ENCODE measurements at places on chromosomes 6 and 20.

DNA sequence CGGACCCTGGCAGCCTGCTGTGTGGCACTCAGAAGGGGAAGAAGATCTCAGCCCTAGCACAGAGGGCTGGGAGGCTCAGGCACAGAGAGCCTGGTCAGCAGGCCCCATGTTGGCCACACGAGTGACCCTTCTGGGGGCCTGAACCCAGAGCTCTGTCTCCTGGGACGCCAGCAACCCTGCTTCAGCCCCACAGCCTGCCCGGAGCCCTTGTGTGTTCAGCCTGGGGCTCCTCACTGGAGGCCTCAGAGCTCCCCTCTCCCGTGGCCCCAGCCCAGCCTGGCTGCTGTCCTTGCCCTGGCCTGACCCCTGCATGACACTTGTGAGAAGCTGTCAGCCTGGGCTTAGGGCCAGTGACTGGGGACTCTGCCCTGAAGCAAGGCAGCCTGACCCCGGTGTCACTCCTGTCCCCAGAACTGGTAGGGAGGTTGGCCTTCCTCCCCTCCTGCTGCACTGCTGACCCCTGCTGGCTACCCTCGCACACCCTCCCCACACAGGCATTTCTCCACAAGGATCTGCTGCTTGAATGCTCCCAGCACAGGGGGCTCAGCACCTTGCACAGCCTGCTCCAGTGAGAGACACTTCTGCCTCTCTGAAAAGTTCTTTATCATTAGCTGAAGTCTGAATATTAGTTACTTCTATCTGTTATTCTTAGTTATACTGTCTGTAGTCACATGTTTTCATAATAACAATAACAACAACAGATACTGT, 15.4 kb upstream of the IP6K3 start:
- DNase-seq: peak; percentile 39

GRCh38 chr20:18225632-18226031, 62.7 kb upstream of the ZNF133 start:
- no peak for DNase-seq

GRCh38 chr6:34391473-34391785, 1.0 kb downstream of the NUDT3 start:
- DNase-seq: no peak

DNA sequence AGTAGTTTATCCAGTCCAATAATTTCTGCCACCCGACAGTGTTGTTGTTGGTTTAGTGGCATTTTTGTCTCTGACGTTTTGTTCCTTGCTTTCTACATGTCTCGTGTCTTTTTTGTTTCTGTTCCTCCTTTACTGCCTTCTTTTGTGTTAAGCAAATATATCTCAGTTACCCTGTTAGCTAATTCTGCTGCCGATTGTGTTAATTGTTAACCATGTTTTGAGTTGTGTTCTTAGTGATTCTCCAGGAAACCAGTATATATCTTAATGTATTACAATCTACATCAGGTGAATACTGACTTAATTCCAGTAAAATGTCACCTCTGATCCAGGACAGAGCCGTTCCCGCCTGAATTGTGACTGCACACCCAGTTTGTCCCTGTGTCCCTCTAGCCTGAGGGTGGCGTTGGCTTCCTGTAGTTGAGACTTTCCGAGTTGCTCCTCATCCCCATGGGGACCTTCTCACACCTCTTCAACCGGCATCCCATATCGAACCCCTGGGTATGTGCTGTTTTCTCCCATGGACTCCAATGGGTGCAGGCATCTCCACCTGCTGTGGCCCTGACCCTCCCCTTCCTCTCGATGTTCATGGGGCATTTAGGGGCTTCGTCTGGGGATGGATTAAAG, 35.8 kb upstream of the BHLHE23 start:
- DNase-seq: no peak

GRCh38 chr20:1308067-1308701, 20.8 kb downstream of the SDCBP2 start:
- DNase-seq: no peak

DNA sequence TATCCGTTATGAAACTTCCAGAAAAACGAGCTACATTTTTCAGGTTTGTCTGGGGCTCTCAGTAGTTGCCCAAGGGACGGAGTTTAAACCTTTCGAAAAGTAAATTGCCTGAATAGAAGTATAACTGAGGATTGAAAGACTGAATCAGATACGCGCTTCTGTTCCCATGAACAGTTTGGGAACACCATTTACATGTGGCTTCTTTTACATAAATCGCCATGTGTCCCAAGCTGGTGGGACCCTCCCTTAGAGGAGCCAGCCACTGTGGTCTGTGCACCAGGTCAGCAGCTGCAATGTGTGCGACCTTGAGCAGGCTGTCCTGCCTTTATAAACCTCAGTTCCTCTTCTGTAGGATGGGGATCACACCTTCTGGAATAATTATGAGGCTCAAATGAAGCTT, 11.0 kb downstream of the ENTPD6 start:
- DNase-seq: no peak

DNA sequence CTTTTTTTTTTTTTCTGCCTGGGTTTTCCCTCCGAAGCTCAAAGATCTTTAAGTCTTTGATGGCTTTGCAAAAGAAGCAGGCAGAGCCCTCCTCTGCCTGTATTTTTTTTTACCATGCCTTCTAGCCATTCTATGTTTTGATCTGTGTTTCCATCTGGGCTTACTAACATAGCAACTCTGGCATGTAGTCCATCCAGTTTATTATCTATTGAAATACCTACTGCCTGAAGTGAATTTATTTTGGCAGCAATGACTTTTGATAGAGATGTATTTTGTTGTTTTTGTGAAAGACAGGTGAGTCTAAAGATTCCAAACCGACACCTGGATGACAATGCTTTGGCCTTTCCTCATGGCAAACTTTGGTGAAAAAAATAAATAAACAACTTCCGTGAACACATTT, 1157.7 kb upstream of the MAP3K7 start:
- no peak for DNase-seq

- no peak for DNase-seq
These were observed 109.0 kb downstream of the GJA10 start for GRCh38 chr6:90003069-90003795.

DNA sequence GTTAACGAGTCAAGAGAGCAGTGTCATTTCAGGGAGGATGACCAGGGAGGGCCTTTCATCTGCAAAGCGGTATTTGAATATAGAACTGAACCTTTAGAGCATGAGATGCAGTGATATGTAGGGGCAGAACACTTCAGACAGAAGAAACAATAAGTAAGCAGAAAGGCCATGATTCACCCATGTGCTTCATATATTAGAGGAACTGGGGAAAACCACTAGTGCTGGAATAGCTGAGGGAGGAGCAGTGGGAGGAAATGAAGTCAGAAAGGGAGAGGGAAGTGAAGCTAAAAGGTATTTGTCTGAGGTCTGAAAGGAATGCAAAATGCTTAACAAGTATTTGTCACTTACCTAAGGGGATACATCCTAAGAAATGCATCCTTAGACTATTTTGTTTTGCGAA, 391.2 kb downstream of the ADGRB3 start:
- DNase-seq: no peak

Measured in activated CD4-positive, alpha-beta T cell treated with anti-CD3 and anti-CD28 coated beads, Interleukin-2, amount 50 U/mL, for 16 hours (primary cell).